ENCODE measurements at places on chromosomes 2 and 18. TPM values are rescaled to one million over a fixed set of nuclear protein-coding genes. Genes with fewer than 3 reads are reported as not detected.

C1QL2 gene
- not detected for total RNA-seq

APOB gene
- total RNA-seq = not detected

OR6B2 gene
- total RNA-seq = not detected

KCNF1 gene
- not detected for total RNA-seq

CYP27C1 gene
- not detected for total RNA-seq

C2orf42 gene
- total RNA-seq = 20.6 TPM

SLC66A2 gene
- total RNA-seq = 34.1 TPM

ZNF513 gene
- 23.2 TPM for total RNA-seq

CCDC141 gene
- 39.2 TPM for total RNA-seq

PROKR1 gene
- not detected for total RNA-seq

PCARE gene
- not detected for total RNA-seq

NOTO gene
- not detected for total RNA-seq

ITGB6 gene
- not detected for total RNA-seq

DSC2 gene
- not detected for total RNA-seq

SRD5A2 gene
- total RNA-seq = not detected

RGPD8 gene
- 28.0 TPM for total RNA-seq

IL36A gene
- 1.5 TPM for total RNA-seq

CAVIN2 gene
- total RNA-seq = not detected

RTP5 gene
- not detected for total RNA-seq

CDH19 gene
- total RNA-seq = not detected

LIMS2 gene
- 8.5 TPM for total RNA-seq

GAREM1 gene
- 0.51 TPM for total RNA-seq

AKAIN1 gene
- total RNA-seq = not detected

HOXD4 gene
- not detected for total RNA-seq

CYP26B1 gene
- not detected for total RNA-seq

HOXD8 gene
- total RNA-seq = not detected

KIAA2012 gene
- not detected for total RNA-seq

SLC40A1 gene
- total RNA-seq = 24.4 TPM

HES6 gene
- total RNA-seq = 2.5 TPM

SOWAHC gene
- 1.2 TPM for total RNA-seq

MAP2 gene
- 0.89 TPM for total RNA-seq

CAPN13 gene
- total RNA-seq = not detected

NAT8 gene
- total RNA-seq = not detected

REG3G gene
- not detected for total RNA-seq

NT5C1B gene
- total RNA-seq = not detected

VIL1 gene
- total RNA-seq = not detected

TTC31 gene
- 50.4 TPM for total RNA-seq

FBXO36 gene
- 1.4 TPM for total RNA-seq

SIX3 gene
- not detected for total RNA-seq

CFAP53 gene
- 1.8 TPM for total RNA-seq

SLC8A1 gene
- total RNA-seq = 22.8 TPM

REEP1 gene
- 0.36 TPM for total RNA-seq

CCDC150 gene
- 1.0 TPM for total RNA-seq

RBM45 gene
- 17.5 TPM for total RNA-seq

AQP12A gene
- not detected for total RNA-seq

LIPG gene
- not detected for total RNA-seq

TMEM247 gene
- total RNA-seq = not detected

ZC3H6 gene
- 18.7 TPM for total RNA-seq

STARD6 gene
- not detected for total RNA-seq

HOXD9 gene
- not detected for total RNA-seq

SLC5A7 gene
- not detected for total RNA-seq

GAL3ST2 gene
- 0.37 TPM for total RNA-seq

SERPINB4 gene
- not detected for total RNA-seq

Measured in naive thymus-derived CD4-positive, alpha-beta T cell (primary cell).